ENCODE measurements at places on chromosomes 2 and 18.

DNA sequence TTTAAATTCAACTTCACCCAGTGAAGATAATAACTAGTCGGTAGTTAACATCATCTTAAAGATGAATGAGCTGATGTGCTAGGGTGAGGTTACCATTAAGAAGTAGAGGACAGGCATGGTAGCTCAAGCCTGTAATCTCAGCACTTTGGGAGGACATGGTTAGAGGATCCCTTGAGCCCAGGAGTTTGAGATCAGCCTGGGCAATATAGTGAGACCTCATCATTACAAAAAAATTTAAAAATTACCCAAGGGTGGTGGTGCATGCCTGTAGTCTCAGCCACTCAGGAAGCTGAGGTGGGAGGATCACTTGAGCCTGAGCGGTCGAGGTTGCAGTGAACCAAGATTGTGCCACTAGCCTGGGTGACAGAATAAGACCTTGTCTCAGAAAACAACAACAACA is 4.7 kb downstream of the GALNT5 start:
- no peak for DNase-seq

GRCh38 chr2:30710461-30710860 is 96.8 kb downstream of the CAPN13 start:
- DNase-seq: no peak

DNA sequence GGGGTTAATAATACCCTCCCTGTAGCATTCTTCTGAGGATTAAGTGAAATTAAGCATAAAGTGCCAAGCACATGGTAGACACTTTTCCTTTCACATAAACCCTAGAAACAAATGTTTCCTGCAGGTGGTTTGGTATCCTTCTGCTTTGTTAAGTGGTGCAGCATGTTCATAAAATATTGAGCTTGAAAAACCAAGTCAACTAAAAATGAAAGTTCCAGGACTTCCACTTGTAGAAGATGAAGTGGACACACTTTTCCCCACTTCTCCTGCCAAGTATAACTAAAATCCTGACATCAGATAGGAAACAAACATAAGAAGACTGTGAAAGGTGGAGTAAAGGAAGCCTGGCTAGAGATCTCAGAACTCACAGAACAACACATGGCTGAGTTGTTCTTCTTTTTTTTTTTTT is 90.5 kb downstream of the COLEC12 start:
- DNase-seq: no peak

DNA sequence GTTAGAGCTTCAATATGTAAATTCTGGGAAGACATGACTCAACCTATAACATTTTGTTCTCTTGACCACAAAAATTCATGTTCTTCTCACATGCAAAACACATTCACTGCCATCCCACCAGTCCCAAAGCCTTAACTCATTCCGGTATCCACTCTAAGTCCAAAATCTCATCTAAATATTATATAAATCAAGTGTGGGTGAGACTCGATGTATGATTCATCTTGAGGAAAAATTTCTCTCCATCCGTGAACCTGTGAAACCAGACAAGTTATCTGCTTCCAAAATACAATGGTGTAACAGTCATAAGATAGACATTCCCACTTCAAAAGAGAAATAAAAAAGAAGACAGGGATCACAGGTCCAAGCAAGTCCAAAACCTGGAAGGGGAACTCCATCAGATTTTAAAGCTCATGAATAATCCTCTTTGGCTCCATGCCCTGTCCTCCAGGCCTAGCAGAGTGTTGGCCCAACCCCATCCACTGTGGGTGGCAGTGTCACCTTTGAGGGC is 101.3 kb downstream of the RAD51AP2 start:
- DNase-seq: no peak

- no peak for DNase-seq
These were observed 24.0 kb upstream of the PAIP2B start for GRCh38 chr2:71250935-71251334.

- no peak for DNase-seq
These were observed 21.0 kb downstream of the PAX8 start for GRCh38 chr2:113257516-113258264.

GRCh38 chr18:48133671-48134251 is 203.3 kb upstream of the SMAD2 start:
- DNase-seq: no peak

- no peak for DNase-seq
These were observed 27.7 kb downstream of the ELP2 start for GRCh38 chr18:36157441-36157840.

DNA sequence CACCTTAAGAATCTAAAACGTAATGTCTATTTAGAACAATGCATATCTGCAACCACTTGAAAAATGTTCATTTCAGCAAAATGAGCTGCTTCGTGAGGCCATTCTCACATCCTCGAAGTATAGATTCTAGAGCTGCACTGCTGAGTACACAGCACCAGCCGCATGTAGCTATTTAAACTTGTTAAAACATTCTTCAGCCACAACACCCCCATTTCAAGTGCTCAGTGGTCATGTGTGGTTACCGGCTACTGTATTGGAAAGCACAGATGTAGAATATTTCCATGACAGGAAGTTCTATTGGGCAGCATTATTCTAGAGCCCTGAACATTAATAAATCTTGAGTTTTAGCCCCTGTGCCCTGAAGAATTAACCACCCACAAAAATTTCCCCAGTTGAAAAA is 35.0 kb downstream of the SUMO1 start:
- DNase-seq: no peak

DNA sequence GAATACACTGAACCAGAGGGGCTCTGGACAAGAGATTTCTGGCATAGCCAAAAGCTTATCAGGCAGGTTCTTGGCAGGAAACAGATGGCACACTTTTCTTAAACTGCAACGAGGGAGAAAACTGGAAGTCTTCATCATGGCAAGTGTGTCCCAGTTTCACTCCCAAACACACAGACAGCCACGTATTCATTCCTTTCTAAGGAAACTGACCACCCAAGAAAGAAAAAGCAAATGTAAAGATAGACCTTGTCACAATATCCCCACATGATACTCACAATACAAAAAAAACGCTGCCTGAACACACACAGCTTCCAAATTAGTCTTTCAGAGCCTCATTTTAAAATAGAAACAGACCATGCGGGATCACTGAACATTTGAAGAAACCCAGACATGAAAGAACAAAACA is 40.6 kb upstream of the RTTN start:
- no peak for DNase-seq

GRCh38 chr18:4333043-4333442 is 122.1 kb downstream of the DLGAP1 start:
- no peak for DNase-seq

- no peak for DNase-seq
These were observed 179.0 kb downstream of the ASXL3 start for GRCh38 chr18:33757037-33757436.

GRCh38 chr2:161981679-161982250 is 92.2 kb downstream of the DPP4 start:
- DNase-seq: no peak

- DNase-seq: no peak
These were observed 139.9 kb upstream of the ZEB2 start for GRCh38 chr2:144659731-144660275.

- DNase-seq: no peak
These were observed 9.9 kb upstream of the NFATC1 start for GRCh38 chr18:79385708-79386341.

- no peak for DNase-seq
These were observed 352.8 kb downstream of the RNF144A start for GRCh38 chr2:7270011-7270431.

DNA sequence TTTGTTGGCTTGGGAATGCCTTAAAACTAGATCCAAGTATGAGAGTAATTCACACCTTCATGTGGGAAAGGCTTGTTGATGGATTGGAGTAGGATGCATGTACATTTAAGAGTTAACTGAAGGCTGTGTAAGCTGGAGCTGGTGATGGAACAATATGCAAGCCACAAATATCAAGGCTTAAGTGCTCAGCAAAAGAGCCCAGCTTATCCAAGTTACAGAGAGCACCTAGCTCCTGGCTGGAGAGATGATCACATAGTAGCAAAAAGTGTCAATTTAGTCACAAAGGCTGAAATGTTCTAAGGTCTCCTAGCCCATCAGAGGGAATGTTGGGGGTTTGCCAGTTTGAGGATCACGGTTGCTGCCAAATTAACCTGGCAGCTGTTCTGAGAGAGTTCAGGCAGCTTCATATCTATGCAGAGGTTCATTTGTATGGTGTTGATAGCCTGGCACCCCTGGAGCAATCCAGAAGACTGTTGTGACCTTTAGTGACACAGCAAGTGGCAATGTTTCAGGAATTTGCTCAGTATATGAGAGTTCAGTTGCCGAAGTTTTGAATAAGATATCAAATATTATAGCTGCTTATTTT is 228.2 kb downstream of the DOK6 start:
- DNase-seq: no peak

GRCh38 chr2:63038034-63038433 is 12.6 kb upstream of the OTX1 start:
- no peak for DNase-seq

DNA sequence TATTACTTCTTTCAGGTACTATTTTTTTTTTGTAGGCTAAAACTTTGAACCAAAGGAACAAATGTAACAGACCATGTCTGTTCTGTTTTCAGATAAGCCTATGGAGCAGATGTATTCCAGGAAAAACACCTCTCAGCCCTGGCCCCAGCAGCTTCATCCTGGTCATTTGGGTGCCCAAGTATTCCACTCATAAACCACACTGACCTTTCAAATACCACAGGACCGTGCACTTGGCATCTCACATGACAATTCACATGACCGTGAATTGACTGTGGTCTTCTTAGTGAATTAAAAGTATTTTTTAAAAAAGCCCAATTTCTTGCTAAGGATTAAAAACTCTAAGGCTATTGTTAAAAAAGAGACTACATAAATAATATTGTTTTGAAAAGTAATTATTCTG is 50.2 kb downstream of the SMIM21 start:
- no peak for DNase-seq

- no peak for DNase-seq
These were observed 920.2 kb upstream of the VRK2 start for GRCh38 chr2:57126410-57126809.

GRCh38 chr2:161844822-161845221 is 220.6 kb downstream of the SLC4A10 start:
- no peak for DNase-seq

DNA sequence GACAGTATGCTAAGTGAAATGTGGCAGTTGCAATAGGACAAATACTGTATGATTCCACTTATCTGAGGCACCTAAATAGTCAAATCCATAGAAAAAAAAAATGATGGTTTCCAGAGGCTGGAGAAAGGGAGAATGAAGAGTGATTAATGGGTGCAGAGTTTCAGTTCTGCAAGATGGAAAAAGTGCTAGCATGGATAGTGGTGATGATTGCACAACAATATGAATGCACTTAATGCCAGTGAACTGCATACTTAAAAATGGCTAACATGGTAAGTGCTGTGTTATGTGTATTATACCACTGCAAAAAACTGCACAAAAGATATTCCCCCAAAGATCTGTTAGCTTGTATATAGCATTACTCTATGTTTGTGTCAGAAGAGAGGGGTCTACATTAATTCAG is 185.4 kb downstream of the INHBB start:
- DNase-seq: no peak

DNA sequence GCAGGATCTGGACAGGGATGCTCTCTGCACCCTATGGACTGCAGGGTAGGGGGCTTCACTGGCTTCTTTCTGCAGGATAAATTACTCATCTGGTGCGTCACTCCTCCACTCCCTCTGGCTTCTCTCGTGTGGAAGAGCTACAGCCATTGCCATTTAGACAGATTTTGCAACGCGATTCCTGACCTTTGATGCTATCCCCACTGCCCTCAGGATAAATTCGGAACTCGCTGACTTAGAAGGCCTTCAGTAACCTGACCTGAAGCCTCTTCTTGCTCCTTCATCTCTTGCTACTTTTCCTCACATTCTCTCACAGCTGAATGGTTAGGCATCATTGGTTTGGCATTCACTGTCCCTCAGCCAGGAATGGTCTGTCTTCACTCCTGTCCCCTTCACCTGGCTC is 5.3 kb downstream of the NIFK start:
- no peak for DNase-seq

DNA sequence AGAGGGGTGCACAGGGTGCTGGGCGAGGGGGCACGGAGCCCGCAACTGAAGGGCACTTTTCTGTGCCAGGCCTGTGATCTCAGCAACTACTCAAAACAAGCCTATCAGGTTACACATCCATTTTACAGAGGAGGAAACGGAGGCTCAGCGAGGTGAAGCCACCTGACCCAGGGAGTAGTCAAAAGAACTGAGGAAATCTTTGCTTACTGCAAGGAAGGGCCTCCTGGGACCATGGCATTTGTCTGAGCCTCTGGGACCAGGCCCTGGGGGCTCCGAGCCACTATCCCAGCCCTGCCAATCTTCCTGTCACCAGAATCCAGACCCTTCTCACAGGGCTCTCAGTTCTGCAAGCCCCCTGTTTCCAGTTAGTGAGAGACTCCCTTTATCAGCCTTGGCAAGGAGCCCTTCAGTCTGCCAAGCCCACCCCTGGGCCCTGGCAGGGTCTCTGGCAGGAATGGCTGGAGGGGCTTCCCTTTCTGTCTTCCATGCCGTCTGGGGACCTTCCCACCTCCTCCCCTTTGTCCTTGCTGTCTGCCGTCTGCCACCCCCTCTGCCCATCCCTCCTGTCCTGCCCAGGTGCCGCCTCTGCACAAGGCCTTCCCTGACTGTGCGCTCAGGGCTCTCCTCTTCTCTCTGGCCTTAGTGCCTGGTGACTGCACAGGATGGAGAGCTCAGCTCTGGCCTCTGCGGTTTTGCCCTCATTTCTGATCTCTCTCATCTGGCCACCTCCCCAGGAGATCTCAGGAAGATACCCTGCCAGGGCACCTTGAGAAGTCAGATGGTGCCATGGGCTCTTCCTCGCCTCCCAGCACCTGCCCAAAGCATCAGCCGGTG is 194.7 kb upstream of the GLI2 start:
- DNase-seq: no peak

DNA sequence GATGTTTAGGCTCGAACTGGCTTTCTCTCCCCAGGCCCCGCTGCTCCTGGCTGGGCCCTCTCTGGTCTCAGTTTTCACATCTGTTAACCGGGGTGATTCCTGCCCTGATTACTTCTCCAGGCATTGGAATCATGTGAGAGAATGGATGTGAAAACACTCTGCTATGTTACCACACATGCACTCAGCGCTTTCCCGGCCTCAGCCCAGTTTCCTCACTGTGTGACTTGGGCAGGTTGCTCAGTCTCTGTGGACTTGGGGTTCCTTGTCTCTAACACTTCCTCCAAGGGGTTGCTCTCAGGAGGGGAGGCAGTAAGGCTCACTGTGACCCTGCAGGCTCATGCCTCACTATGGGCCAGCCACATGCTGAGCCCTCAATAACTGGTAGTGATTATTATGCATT is 230.4 kb upstream of the HS6ST1 start:
- DNase-seq: no peak

DNA sequence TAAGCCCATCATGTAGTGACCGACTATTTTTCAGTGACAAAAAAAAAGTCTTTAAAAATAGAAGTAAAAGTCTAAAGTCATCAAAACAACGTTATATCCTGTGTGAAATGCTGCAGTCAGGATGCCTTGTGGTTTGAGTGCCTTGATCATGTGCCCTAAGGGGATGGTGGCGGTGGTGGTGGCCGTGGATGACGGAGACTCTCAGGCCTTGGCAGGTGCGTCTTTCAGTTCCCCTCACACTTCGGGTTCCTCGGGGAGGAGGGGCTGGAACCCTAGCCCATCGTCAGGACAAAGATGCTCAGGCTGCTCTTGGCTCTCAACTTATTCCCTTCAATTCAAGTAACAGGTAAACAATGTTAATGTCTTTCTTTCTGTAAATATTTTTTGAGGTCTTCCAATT is at the start of gene CD28:
Gene CD28 (plus strand): TSS at position 237 of the 400 bp plus-strand sequence. CDS start 58 bp downstream, at position 295.
- no peak for DNase-seq

Data from Panc1 (cell line).